ENCODE measurements at places on chromosomes 7 and 10.

DNA sequence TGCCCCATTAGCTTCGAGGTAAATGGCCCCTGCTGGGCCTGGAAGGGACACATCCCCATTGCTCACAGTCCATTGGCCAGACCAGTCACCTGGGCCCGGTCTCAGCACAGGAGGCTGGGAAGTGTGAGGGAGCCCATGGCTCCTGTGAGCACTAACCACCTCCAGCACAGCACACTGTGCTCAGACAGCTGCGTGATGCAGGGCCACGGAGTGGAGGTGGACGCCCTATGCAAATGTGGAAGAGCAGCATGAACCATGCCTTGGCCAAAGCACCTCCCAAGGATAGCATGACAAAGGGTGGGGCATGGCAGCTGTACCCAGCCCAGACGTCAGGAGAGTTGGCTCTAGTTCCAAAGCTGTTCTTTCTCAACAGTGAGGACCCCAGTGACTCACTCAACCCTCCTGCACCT, 120.1 kb upstream of the ZMIZ1 start:
- no peak for DNase-seq

GRCh38 chr10:80444124-80444523, 10.0 kb upstream of the TSPAN14 start:
- no peak for DNase-seq

- no peak for DNase-seq
Observed at GRCh38 chr10:133058331-133059092, 29.2 kb upstream of the ADGRA1 start.

DNA sequence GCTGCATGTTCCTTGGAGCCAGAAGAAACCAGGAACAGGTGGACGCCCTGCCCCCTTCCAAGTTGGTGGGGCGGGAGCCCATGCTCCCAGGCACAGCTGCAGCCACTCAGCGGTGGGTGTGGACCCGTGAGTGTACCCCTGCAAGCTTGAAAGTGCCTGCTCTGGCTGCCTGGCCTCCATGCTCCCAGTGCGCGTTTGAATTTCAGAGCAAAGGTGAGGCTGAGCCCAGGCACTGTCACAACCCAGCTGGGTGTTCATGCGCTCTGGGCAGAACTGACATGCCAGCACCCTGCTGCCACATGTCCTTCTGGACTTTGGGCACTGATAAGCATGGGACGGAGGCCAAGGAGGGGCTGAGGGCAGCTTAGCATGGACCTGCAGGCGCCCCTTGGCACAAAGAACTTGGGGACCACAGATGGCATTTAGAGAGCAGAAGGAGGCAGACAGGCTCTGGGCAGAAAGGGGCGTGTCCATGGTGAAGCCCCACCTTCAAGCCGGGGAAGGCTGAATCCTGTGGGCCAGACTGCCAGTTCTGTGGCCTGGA, 402.0 kb upstream of the NRG3 start:
- DNase-seq, result no peak

DNA sequence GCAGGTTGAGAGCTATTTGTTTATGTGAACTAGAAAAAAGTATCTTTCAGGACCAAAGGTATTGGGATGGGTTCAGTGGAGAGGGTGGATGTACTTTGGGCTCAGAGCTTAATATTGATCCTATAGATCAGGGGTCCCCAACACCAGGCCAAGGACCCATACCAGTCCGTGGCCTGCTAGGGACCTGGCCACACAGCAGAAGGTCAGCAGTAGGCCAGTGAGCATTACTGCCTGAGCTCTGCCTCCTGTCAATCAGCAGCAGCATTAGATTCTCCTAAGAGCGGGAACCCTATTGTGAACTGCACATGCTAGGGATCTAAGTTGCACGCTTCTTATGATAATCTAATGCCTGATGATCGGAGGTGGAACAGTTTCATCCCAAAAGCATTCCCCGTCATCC, 115.8 kb upstream of the WDR11 start:
- no peak for DNase-seq

GRCh38 chr7:116162254-116162653, 48.1 kb upstream of the TES start:
- DNase-seq, result no peak

GRCh38 chr10:118940386-118940785, 89.1 kb upstream of the NANOS1 start:
- no peak for DNase-seq

DNA sequence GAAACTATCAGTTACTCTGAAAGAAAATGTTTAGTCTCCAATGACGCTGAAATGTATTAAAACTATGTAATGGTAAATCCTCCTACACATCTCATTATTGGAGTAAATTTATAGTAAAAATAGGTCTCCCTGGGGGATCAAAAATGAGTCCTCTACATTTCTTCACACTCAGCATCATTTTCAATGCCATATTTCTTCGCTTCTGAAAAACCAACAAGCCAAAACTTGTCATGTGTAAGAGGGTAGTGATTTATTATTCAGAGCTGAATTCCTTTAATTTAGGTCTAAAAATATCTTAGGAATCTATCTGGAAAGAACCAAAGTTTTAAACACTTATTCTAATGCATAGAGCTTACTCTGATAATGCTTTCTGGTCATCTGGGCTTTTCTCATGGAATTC, 3.0 kb downstream of the PDK4 start:
- no peak for DNase-seq

GRCh38 chr7:121297843-121298242, 31.0 kb upstream of the WNT16 start:
- DNase-seq, result no peak

DNA sequence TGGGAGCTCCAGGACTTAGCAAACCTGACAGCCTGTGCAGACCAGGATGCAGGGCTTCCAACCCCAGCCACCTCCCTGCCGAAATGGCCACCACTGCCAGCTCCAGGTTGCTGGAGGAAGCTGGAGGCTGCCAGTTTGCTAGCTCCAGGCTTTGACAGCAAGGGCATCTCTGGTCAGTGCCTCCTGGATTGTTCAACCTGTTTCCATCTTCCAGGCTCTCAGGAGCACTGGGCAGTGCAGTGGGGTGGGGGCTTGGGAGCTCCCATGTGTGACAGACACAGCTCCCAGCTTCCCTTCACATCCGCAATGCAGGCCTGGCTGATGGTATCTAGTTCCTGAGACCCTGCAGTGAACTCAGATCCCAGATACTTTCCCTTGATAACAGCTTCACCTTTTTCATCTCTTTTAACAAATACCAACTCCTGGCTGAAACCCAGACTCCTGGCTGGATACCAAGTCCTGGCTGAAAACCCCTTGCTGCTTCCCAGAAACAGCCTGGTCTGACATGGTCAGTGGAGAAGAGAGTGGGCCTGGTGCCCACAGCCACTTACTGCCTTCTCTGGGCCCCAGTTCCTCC, 20.8 kb upstream of the RET start:
- no peak for DNase-seq

GRCh38 chr7:131586259-131586658, 29.8 kb upstream of the PODXL start:
- DNase-seq, result no peak

DNA sequence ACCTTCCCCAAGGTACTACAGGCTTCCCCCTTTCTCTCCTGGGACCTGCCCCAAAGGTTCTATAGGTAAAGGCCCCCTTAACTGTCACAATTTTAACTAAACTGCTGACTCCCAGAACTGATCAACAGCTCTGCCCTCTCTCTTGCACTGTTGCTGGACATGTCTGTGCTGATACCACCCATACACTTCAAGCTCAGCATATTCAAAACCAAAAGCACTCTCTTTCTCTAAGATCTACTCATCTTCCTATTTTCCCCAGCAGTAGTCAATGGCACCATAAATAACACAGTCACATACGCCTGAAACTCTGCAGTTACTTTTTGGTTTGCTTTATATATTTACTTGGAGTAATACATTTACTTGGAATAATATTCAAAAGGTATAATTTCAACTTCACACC, 12.3 kb downstream of the OSBPL3 start:
- no peak for DNase-seq

DNA sequence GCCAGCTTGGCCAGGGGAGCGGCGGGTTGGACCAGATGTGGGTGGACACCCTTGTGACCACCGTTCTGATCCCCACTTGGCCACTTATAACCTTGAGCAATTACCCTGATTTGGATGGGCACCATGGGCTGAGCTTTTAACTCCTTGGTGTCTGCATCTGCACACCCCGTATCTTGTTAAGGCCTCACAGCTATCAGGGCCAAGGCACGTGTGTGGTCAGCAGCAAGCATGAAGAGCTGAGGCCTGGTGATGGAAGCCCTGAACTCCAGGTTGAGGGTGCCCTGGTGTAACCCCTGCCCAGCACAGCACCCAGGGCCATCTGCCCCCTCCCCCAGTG, 89.2 kb downstream of the ZMIZ1 start:
- DNase-seq, result no peak

DNA sequence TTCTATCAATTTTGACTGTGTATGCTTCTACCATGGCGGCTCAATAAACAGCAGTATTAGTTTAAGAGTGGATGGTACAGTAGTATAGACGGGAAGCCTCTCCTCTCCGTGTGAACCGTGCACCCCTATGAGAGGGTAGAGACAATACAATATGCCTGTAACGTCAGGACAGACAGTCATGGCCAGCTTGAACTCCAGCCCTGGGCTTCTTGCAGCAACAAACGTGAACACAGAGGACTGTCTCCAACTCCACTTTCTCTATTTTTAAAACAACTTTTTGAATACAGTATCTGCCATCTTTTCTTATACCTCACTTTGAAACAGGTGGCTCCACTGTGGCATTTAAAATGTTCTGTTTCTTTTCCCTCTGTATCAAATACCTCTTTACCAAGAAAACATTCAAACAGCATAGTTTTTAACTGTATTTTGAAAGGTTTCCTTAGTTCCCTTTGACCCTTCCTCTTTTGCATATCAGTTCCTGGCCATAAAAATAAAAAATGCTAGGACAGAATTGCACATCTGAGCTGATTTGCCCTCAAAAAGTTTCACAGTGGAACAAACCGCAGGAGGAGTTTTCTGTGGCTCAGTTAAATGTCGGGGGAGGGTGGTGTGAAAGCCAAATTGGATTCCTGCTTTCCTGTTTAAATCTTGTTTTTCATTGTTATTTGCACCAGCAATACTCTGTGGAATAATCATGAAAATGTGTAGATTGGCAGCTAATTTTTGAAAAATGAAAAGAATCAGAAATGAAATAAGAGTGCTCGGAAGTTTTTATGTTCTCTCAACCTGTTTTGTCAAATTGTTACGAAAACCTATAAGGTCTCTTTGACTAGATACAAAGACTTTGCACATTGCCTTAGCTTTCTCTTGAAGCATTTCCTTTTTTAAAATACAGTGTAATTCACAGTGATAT, 8.0 kb downstream of the IKZF1 start:
- no peak for DNase-seq

DNA sequence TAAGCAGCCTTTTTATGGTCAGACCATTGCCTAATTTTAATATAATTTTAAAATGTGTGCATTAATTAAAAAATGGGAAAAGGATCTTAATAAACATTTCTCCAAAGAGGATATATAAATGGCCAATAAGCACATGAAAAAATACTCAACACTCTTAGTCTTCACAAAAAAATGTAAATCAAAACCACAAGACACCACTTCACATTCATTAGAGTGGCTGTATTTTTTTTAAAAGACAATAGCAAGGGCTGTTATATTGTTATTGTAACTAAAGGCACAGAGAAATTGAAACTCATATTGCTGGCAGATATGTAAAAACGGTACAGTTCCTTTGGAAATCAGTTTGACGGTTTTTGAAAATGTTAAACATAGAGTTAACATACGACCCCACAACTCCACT, 3.2 kb upstream of the CROT start:
- no peak for DNase-seq

DNA sequence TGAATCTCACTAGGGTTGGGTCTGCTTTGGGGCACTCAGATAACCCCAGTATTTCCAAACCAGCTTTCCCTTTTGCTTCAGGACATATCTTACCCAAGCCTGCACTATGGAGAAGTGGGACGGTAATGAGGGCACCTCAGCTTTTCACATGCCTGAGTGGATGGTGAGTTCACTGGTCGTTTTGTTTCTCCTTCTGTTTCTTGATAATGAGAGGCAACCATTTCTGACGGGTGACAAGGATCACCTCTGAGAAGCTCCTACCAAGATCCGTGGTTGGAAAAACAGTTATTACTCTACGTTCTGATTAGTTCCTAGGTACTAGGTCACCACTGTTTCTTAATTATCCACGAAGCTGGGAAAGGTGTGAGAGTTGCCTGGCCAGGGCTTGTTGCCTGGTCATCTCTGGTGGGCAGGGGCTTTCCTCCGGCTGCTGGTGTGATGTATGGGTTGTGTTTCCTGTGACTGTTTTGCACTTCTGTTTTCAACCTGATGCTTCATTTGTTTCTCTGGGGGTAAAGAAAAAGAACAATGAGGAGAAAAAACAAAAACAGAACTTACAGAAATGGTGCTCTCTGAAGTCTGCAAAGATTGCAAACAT, 65.7 kb upstream of the STRIP2 start:
- no peak for DNase-seq

- DNase-seq, result no peak
Observed at GRCh38 chr7:20132585-20132984, 84.6 kb downstream of the MACC1 start.

DNA sequence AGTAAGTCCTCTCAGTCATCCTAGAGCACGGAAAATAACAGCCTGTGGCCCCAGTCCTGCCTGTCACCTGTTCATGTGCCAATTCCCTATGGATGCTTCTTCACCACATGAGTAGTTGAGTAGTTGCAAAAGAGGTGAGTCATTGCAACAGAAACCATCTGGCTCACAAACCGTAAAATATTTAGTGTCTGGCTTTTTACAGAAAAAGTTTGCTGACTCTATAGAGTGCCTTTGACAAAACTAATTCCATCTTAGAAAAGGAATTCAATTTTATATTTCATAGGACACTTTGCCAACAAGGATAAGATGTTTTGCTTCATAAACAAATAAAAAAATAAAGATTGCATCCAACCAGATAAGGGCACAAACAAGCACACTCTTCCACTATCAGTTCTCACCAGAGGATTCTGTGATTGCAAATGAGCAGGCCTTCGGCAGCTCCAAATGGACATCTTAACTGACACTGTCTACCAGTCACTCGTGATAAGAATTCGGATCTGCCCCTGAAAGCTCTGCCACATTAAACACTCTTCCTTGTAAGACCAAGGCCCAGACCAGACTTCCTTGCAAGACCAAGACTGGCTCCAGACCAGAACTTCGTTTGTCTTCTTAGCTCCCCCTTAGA, 242.7 kb upstream of the SEMA3C start:
- peak; percentile 80 for DNase-seq

GRCh38 chr7:87875151-87876039, 765 bp downstream of the SLC25A40 start:
- DNase-seq, result peak; percentile 13

DNA sequence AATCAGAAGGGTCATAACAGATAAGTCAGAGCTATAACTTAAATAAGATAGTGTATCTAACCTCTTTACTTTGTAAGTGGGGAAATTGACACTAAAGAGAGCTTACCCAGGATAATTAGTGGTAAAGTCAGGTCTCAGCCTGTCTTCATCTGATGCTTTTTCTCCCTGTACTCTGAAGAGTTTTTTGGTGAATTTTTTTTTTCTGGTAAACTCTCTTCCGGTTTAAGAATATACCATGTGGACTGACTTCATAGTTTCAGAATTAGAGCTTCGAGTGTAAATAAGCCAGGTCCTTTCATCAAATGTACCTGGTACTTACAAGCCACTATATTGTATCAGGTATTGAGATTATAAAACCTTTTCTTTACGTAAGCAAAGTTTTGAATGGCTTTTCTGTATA, 6.8 kb downstream of the MINPP1 start:
- no peak for DNase-seq

- DNase-seq, result no peak
Observed at GRCh38 chr10:29617880-29618340, 16.9 kb downstream of the SVIL start.
